ENCODE measurements at places on chromosomes 1 and 21.

GRCh38 chr1:66648901-66649595 lies 103.2 kb upstream of the DYNLT5 start:
- DNase-seq: no peak

DNA sequence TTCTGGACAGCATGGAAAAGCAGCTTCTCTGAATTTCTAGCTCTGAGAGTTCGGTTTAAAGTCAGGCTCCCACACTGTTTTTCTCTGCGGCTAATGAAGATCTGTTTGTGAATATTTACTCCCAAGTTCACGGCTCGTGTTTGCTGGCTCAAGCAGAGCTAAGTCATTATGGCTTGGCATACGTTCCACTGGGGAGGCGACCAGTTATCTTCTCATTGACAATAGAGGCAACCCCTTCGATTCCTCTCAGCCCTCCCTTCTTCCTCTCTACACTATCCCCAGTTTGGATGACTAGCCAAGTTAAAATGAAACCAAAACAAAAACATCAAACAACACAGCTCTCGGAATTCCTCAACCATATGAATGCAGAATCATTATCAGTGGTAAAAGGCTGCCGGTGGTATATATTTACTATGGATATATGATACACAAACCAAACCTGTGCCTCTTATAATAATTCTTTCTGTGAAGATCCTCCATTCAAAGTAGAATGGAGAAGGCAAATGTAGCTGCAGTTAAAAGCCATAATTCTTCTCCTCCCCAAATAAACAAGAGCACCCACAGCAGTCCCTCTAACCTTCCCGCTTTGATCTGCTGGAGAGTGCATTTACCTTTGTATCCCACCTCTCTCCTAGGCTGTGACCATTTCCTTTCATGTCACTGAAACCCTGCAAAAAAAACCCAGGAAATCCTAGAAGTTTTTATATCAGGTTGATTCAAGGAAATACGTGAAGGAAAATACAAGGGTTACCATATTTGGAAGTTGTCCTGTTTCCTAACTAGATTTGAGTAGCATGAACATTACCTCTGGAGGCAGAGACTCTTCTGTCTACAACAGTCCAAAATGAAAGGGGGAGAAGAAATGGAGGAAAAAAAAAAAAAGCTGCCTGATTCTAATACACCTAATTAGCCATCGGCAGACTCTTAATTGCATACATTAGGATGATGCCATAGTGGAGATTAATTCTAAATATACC lies 108.3 kb upstream of the USH2A start:
- DNase-seq: no peak

DNA sequence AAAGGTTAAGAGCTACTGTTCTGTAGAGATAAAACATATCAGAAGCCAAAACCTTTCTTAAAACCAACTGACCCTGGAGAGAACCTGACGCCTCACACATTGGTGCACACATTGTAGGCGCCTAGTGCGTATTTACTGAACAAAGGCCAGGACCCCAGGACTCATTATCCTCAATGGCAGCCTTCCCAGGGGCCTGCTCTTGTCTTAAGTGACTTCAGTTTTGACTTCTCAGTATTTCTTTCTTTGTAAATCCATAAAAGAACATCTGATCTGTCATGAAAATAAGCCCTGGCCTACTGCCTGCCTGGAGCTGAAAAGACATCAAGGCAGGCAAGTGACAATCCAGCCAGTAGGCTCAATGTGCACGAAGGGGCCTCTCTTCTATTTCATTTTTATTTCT lies 27.6 kb downstream of the ABCA4 start:
- DNase-seq: no peak

DNA sequence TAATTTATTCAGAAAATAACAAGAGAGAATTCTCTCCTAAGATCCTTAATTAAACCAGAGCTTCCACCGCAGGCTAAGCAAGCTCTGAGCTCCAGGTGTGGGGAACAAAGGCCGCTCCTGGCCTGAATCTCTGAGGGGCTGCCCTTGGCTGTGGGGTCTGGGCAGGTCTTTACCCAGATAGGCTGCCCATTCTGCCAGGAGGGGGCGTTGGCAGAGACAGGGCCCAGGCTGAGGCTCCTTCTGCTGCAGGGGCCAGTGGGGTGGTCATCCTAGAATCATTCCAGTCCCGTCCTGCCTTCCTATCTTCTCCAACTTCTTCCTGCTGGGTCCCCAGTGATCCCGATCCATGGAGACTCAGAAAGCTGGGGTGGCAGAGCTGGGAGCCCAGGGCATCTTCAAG lies 82.9 kb upstream of the POU3F1 start:
- no peak for DNase-seq

DNA sequence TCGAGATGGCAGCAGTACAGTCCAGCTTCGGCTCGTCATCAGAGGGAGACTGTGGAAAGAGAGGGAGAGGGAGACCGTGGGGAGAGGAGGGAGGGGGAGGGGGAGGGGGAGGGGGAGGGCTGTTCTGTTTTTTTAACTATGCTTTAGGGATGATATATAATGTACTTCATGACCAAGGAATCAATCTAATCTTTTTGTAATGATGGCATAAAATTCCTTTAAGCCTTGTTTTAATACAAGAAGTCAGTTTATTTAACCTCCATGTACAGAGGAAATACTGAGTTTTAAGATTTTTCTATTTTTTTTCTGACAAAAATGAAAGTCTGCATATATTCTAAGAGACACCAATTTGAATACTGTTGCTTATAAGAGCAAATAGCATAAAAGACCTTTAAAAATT lies 41.9 kb downstream of the PTBP2 start:
- no peak for DNase-seq

DNA sequence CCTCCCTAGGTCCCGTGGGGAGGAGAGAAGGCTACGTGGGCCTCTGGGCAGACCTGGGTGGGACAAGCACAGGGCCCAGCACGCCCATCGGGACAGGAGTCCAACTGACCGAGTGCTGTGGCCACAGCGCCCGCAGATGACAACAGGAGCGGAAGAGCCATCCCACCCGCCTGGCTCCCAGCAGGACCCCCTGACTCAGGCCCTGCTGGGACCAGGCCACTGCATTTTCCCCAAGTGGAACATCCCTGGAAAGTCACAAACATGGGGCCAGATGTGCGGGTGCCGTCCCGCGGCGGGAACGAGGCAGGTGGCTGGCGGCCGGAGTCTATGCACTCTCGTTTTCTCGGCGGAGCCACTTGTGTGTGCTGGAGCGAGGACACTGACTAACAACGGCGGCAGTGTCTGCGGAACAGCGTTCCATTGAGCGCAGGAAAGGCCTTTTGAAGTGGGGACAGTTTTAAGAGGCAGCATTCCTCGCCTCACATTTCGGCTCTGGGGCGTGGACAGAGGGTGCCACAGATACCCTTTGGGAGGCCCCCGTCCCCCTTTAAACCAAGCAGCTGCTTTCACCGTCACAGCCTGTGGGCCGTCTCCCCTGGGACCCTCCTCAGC lies 93.7 kb upstream of the ARHGEF16 start:
- no peak for DNase-seq

DNA sequence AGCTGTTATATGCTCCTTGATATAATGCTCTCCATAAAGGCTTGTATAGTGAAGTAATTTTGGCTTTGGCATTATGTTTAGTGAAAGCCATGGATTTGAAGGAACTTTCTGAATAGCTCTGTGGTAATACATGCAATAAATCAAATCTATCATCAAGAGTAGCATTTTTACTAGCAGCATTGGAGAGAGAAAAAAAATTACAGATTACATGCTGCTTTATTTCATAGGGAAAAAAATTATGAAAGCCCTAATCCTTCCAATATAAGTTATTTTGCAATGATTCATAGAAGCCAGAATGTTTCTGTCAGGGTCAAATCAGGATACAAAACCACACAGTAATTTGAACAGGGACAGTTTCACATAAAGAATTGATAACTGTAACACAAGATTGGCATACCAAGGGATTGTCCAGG lies 250.0 kb downstream of the SPATA17 start:
- no peak for DNase-seq

DNA sequence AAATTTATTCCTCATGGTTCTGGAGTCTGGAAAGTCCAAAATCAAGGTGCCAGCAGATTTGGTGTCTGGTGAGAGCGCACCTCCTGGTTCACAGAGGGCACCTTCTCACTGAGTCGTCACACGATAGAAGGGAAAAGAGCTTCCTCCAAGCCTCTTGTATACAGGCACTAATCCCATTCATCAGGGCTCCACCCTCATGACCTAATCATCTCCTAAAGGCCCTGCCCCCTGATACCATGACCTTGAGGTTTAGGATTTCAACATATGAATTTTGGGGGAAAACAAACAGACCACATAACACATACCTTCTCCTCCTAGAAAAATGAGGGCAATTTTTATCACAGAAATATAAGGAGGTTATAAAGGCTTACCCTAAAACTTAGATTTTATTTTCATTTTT lies 88.0 kb upstream of the NFIA start:
- DNase-seq: no peak

GRCh38 chr21:36015045-36015444 lies 45.3 kb downstream of the SETD4 start:
- no peak for DNase-seq

DNA sequence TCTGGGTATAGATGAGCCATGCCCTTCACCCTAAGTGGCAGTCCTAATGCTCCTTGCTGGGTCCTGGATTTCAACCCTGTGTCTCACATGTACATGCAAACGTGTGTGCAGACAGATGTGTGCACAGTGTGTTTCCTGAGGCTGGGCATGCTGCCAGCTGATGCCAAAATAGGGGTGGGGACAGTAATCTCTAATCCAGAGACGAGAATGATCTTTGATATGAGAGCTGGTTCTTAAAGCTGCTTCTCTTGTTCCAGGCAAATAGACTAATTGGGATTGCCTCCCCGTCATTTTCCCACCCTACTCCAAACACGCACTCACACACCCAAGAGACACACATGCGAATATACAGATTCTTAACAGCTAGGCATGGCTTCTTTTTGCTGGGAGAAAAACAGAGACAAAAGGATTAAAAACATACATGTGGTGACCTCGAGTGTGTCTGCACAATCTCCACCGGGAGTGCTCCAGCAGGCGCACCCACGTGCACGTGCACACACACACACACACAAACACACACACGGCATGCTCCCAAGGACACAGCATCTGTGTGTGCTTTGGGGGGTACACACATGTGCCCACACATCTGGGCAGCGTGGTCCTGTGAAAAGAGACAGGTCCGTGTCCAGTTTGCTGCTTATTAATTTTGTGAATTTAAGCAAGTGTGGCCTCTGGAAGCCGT lies 102.1 kb upstream of the ZBTB40 start:
- DNase-seq: no peak

- DNase-seq: no peak
Observed at GRCh38 chr1:243213045-243213787, 41.9 kb downstream of the CEP170 start.

GRCh38 chr1:6560267-6560666 lies 5.2 kb downstream of the TAS1R1 start:
- no peak for DNase-seq

Measured in SHP77 (cell line).